ENCODE measurements at places on chromosomes 5 and 9.

- no peak for DNase-seq
These were observed 41.0 kb downstream of the CYFIP2 start for GRCh38 chr5:157306692-157307471.

- DNase-seq, result no peak
These were observed 28.7 kb downstream of the ANXA1 start for GRCh38 chr9:73180403-73180802.

DNA sequence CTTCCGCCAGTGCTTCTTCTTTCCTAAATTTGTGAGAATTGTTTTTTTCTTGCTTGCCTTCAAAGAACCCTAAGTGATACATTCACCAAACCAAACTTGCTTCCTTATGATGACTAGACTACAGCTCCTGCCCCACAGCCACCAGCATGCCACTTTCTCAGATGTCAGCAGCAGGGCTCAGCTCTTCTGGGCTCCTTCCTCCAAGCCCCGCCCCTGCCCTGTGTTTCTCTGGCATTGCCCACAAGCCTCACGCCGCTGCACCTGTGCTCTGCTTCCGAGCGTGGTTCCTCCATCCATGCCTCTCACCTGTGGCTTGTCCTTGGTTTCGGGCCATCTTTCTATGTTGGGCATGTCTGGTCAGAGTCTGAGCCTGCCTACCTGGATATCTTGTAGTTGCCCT is 10.6 kb downstream of the UNC5A start:
- no peak for DNase-seq

DNA sequence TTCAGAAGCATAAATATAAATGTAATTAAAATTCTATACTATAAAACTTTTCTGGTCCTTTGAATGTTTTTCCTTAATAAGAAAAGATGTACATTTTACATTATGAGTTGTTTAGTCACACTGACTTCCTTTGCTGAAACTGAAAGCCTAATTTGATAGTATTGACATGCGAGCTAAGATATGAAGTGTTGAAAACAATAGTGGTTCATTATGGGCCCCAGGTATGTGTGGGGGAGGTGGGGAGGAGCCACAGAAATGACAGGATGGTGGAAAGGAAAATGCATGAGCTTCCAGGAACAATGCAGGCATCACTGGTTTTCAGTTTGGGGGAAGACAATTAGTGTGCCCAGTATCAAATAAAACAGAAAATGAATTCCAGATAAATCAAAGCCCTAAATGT is 35.4 kb upstream of the RLN1 start:
- no peak for DNase-seq

- peak; percentile 17 for DNase-seq
These were observed 37.1 kb upstream of the RAPGEF6 start for GRCh38 chr5:131671994-131672655.

DNA sequence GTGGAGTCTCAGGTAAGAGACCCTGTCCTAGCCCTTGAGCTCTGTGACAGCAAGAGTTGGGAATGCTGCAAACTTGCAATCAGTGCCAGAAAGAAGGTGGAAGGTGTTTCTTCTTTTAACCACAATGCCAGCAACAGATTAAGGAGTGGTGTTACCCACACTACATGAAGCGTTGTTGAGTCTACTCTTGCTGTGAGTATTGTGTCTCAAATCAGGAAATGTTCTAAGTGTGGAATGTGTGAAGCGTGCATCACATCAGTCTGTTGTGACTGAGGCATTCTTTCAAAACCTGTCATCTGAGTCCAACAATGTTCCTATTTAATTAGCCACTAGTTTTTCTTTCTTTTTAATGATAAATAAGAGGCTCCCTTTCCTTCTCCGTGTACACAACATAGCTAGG is 2.9 kb upstream of the LURAP1L start:
- no peak for DNase-seq

DNA sequence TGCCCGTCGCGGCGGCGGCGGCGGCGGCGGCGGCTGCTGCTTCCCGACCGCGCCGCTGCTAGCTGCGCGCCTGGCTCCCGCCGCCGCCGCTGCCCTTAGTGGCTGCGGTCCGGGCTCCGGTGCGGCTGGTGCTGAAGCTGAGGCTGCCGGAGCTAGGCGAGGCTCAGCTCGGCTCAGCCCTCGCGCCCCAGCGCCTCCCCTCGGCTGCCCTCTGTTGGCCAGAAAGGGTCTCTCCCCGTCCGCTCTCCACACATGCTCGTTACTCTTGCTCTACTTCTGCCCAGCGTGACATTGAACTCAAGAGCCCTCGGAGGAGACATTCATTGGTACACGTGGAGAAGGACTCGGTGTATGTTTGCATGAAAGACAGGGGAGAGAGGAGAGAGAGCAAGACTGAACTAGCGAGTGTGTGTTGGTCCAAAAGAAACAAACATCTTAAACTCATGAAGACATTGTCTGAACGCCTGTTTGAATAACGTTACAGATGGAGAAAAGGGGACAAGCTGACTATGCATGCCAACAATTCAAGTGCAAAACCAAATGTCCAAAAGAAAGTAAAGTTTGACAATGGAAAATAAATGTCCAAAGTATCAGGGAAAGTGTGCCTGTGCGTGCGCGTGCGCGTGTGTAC is at the start of gene HCN1:
HCN1 (minus strand) TSS at position 175 of the 631 bp plus-strand sequence.
- peak; percentile 47 for DNase-seq

GRCh38 chr9:78144008-78144381 is 91.9 kb upstream of the CEP78 start:
- no peak for DNase-seq

DNA sequence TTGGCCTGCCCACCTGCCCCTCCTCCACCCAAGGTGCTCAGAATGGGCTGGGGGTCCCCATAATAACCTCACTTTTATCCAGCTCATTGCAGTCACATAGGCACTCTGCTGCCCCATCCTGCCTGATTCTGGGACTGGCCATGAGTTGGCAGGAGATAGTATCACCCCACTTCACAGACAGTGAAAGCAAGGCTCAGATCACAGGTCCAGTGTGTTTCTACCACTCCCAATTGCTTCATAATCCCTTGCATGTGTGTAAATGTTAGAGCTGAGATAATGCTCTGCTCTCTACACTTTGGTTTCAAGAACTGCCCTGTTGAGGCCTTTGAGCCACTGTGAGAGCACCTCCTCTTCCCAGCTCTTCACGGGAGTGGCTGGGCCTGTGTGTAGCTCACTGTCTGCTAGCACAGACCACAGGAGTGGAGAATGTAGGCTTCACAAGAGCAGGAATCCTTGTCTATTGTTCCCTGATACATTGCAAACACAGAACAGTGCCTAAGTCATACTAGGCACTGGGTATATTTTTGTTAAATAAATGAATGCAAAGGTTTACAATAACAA is 8.4 kb downstream of the PCYOX1L start:
- DNase-seq, result no peak

DNA sequence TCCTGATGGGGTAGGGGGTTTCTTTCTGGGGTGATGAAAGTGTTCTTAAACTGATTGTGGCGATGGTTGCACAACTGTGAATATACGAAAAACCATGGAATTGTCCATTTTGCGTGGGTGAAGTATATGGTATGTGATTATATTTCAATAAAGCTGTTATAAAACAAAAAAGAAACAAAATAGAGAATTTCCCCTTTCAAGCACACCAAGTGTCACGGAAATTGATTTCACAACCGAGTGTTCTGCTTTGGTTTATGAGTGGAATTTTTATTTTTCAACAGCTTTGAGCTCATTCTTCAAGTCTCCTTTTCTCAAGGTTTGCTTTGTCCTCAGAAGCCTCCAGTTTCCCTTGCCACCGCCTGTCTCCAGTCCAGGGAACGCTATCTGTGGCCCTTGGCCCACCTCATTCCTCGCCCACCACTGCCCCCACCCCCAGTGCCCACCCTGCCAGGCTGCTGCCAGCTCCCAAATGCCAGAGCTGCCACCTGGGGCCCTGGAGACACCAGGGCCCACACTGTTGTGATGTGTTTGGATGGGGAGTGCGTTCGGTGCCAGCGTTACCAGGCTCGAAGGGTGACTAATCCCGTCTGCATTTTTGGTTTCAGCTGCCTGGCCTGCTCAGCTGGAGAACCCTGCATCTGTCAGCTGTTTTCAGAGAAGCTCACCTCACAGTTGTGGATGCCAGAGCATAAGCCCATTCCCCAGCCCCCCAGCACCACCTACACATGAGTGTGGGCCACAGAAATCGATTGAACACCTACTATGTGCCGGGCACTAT is 30.4 kb downstream of the DUSP1 start:
- no peak for DNase-seq

GRCh38 chr5:9502050-9502834 is 43.6 kb downstream of the SEMA5A start:
- no peak for DNase-seq

GRCh38 chr9:137387114-137387890 is 35.7 kb downstream of the EXD3 start:
- DNase-seq, result no peak

- no peak for DNase-seq
These were observed 38.7 kb downstream of the CCDC125 start for GRCh38 chr5:69293882-69294281.

GRCh38 chr5:134905246-134905996 is 490 bp downstream of the PCBD2 start:
- DNase-seq, result peak; percentile 58

DNA sequence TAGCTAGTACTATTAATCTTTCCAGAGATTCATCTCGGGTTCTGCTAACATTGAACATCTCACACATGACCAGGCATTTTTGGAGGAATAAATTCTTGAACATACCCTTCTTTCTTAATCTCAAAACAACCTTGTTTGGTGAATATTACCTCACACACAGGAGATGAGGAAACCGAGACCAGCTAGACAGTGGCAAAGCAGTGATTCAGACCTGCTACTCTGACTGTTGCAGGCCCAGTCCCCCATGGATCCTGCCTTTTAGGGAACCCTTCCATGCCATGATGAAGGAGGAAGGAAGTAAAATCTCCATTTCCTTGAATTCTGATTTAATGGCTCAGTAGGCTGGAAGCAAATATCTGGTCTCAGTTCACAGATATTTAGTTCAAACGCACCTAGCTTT is 2.6 kb downstream of the PCSK5 start:
- DNase-seq, result no peak

DNA sequence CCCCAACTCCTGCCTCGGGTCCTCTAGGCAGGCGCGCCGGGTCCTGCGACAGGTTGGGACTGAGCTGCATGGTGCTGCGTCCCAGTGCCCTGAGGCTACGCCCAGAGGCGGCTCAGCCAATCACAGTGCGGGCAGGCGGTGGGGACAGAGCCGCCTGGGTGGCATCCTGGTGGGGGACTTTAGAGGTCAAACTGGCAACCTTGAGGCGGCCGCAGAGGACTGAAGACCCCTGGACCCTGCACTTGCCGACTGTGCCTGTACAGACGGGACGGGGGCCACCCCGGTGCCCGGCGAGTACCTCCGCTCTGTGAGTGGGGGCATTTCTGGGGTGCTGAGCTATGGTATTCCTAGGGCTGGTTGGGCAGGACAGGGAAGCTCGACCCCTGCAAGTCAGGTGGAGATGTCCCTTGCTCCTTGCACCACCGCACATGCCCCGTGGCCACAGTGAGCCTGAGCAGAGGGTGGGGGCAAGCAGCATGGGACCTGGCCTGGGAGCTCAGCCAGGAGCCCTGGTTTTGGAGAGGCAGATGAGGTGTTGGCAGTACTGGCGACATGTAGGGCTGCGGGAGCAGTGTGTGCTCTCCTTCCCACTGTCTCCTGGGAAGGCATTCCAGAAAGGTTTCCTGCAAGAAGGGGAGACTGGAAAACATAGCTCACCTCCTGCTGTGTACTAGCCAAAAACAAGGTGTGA is 45.5 kb downstream of the CTSL start:
- DNase-seq, result no peak

GRCh38 chr5:56802205-56802604 is 13.1 kb upstream of the MAP3K1 start:
- DNase-seq, result no peak

GRCh38 chr5:87418506-87418905 is 5.8 kb upstream of the CCNH start:
- no peak for DNase-seq

DNA sequence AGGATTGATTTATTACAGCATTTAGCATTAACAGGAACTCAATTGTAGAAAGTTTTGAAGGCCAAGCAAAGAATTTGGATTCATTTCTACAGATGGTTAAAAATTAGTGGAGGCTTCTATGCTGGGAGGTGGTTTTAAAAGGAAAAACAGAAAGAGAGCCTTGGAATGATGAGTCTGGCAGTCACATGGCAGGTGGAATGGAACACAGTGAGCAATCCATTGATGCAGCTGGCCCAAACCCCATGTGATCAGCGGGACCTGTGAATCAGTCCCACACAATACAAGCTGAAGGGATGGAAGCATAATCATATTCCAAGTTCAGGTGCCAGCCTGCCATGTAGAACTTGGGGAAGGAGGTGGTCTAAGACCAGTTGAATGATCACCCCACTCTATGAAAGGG is 147.9 kb downstream of the PIP5K1B start:
- DNase-seq, result no peak

DNA sequence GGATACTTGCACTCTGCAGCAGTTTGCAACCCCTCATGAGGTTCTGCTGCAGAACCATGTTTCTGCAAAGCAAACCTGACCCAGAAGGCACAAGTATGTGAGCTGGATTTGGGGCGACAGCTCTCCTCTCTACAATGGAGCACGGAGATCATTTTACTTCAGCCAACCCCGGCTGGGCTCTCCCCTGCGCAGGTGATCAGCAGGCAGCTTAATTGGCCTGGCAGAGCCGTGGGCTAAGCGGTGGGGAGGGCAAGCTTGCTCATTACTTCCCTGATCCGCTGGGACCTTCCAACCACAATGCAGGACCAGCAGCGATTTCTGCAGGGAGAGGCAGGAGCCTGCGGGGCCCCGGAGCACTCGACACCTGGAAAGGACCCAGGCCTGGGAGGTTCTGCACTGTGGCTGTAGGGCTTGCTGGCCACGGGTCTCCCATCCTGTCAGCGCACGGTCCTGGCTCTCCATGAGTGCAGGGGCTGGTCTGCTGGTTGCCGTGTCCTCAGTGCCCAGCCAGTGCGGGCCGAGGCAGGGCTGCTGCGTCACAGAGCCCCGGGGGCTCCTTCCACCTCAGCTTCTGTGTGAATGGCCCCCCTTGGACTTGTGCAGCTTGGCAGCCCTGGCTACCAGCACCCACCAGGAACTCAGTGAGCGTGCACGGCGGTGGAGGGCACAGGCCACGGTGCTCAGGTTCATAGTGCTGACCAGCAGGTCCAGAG is 51.8 kb upstream of the RAPGEF1 start:
- DNase-seq, result no peak

GRCh38 chr9:98692392-98692791 is 16.3 kb downstream of the GABBR2 start:
- no peak for DNase-seq

DNA sequence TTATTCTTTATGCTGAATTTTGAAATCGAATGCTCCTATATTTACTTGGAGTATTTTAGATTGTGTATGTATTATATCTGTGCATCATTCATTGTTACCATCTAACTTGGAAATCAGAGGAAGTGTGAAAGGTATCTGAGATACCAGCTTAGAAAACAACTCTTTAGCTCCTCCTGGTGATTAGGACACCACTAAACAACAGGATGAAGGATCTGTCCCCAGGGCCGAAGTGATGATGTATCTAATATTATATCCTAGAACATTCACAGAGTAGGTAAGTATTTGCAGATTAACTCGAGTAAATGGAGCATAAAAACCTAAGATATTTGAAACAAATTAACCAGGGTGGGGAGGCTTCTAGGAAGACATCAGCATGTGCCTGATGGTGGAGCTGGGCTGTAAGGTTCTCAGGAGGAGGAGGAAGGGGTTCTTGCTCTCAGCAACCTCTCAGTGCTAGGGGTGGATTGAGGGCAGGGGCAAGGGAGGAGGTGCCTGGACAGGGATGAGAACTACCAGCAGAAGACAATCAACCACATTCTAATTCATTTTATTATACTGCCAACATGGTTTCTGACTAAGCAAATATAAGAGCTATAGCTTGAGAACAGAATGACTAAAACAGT is 2.6 kb upstream of the NFIL3 start:
- DNase-seq, result no peak

GRCh38 chr9:5479994-5480694 is 29.8 kb downstream of the CD274 start:
- no peak for DNase-seq

- no peak for DNase-seq
These were observed 192.6 kb downstream of the EFNA5 start for GRCh38 chr5:107478068-107478641.

Data from frontal cortex (tissue), 4 donors.